Heart left ventricle (tissue), 16 donors: ENCODE measurements at places on chromosomes 5 and 9. TPM values are rescaled to one million over a fixed set of nuclear protein-coding genes. Genes with fewer than 3 reads are reported as not detected.
A peak's percentile ranks its signal among the peaks of the same experiment; 100 is the strongest.

- H3K36me3 ChIP-seq, result no peaks in the 10 kb centered on the region
- peak within 1 kb of the TSS; percentile 99 for H3K27ac ChIP-seq
- H3K27me3 ChIP-seq, result no peaks in the 10 kb centered on the region
- peak; percentile 89 for DNase-seq
These were observed at the start of gene SHB for GRCh38 chr9:38068701-38069628. SHB (minus strand) TSS chr9:38069227; CDS start chr9:38068645, 582 bp downstream.

DNA sequence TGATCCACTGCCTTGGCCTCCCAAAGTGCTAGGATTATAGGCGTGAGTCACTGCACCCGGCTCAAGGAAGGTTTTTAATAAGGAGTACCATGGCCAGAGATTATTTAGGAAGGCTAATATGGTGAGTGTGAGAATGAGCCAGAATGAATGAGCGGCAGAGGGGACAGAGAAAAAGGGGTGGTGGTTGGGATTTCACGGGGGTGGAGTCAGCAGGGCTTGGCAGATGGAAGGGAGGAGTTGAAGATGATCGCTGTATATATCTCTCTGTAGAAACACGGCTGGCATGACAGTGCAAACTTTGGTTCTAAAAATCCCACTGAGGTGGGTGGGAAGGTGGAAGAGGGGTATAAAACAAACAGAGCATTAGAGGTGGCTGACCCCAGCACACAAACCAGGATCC lies 176.7 kb upstream of the TBC1D2 start:
- H3K27ac ChIP-seq, result no peak overlapping the region
- H3K4me1 ChIP-seq, result no peaks in the 10 kb centered on the region
- H3K27me3 ChIP-seq, result no peaks in the 10 kb centered on the region
- no peaks in the 10 kb centered on the region for H3K36me3 ChIP-seq
- no peak overlapping the region for H3K4me3 ChIP-seq
- no peak for DNase-seq

GRCh38 chr5:157845914-157846598 lies 12.9 kb downstream of the CLINT1 start:
- no peaks in the 10 kb centered on the region for H3K4me1 ChIP-seq
- no peak overlapping the region for H3K4me3 ChIP-seq
- H3K27me3 ChIP-seq, result no peaks in the 10 kb centered on the region
- peaks cover 11% of the 10 kb centered on the region for H3K36me3 ChIP-seq
- DNase-seq, result no peak

The ZDHHC11B gene
- polyA plus RNA-seq, result 3.0 TPM

- H3K4me1 ChIP-seq, result no peaks in the 10 kb centered on the region
- H3K4me3 ChIP-seq, result no peak overlapping the region
- no peak overlapping the region for H3K27ac ChIP-seq
- no peaks in the 10 kb centered on the region for H3K27me3 ChIP-seq
These were observed 85.2 kb downstream of the RASGRF2 start for GRCh38 chr5:81045389-81045807.

The LMNB1 gene
- polyA plus RNA-seq, result 1.9 TPM

DNA sequence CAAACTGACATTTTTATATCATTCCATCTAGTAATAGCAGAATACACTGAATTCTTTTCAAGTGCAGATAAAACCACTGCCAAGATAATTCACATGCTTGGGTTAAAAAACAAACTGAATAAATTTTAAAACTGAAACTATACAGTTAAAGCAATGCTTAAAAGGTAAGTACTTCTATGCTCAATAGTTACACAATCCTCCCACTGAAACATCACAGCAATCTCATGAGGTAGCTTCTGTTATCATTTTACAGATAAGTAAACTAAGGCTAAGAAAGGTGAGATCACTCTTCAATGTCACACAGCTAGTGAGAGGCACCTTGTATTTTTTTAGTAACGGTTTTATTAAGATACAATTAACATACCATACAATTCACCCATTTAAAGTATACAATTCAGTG lies 13.4 kb upstream of the GOLGA1 start:
- no peak for DNase-seq
- no peaks in the 10 kb centered on the region for H3K27me3 ChIP-seq
- H3K4me3 ChIP-seq, result no peak overlapping the region

- no peak overlapping the region for H3K27ac ChIP-seq
- no peak overlapping the region for H3K4me3 ChIP-seq
- H3K4me1 ChIP-seq, result peaks cover 14% of the 10 kb centered on the region
- DNase-seq, result no peak
- H3K36me3 ChIP-seq, result no peaks in the 10 kb centered on the region
- H3K27me3 ChIP-seq, result peaks cover 100% of the 10 kb centered on the region
These were observed 3.5 kb downstream of the PAX5 start for GRCh38 chr9:37030611-37030939.

The SEPTIN8 gene
- 19.2 TPM for polyA plus RNA-seq

The LPAR1 gene
- 5.5 TPM for polyA plus RNA-seq

GRCh38 chr9:81848472-81848871 lies 79.8 kb upstream of the SPATA31D4 start:
- H3K36me3 ChIP-seq, result no peaks in the 10 kb centered on the region
- no peak overlapping the region for H3K27ac ChIP-seq
- peaks cover 4% of the 10 kb centered on the region for H3K27me3 ChIP-seq
- H3K4me1 ChIP-seq, result peaks cover 6% of the 10 kb centered on the region
- no peak for DNase-seq

The PTGS1 gene
- polyA plus RNA-seq, result 6.9 TPM

- no peaks in the 10 kb centered on the region for H3K36me3 ChIP-seq
- no peak overlapping the region for H3K27ac ChIP-seq
These were observed 147.4 kb downstream of the INSYN2B start for GRCh38 chr5:169832845-169833244.

GRCh38 chr9:107660976-107661375 lies 171.4 kb upstream of the KLF4 start:
- H3K36me3 ChIP-seq, result no peaks in the 10 kb centered on the region
- H3K27me3 ChIP-seq, result no peaks in the 10 kb centered on the region
- no peak for DNase-seq
- no peaks in the 10 kb centered on the region for H3K4me1 ChIP-seq

DNA sequence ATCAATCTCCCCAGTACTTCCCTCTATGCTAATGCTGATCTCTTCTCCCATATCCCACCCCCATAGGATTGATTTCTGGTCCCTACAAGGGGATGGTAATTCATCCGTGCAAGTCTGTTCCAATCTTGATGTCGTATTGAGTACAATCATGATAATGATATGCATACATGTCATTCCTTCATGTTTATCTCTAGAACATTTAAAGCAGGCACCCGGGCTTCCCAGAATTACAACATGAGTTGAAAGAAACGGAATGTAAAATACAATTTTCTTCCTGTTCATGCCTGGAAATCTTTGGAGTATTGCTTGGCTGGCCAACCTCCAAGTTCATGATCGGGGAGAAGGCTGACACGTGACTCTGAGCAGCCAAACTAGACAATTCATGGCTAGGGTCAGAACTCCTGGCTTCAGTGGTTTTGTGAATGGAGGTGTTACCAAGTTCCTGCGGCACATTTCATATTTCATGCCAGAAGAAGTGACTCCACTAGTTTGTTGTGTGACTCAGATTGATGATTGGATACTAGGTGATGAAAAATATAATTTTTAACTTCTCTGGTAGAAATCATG lies 66.6 kb downstream of the C9orf152 start:
- peak; percentile 52 for DNase-seq
- H3K27me3 ChIP-seq, result no peaks in the 10 kb centered on the region
- no peak overlapping the region for H3K4me3 ChIP-seq
- peaks cover 44% of the 10 kb centered on the region for H3K36me3 ChIP-seq

DNA sequence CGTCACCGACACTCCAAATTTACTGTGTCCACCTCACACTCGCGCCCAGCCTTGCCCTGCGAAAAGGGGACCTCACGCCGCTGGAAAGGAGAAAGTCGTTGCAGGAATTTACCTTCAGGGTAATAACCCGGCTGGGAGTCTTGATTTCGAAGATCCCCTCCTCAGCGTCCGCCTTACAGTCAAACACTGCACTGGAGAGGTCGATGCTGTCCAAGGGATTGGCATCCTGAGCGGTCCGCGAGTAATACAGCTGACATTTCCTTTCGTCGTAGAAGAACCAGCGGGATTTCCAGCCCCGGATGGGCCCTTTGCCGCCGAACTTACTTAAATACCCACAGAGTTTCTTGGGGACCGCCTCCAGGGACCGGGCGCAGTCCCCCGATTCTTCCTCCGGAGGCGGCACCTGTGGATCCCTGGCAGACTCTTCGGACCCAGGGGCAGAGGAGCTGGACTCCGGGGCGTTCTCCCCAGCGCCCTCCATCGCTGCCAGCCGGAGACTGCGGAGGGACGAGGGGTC lies 330 bp downstream of the TBC1D2 start:
- H3K36me3 ChIP-seq, result no peaks in the 10 kb centered on the region
- peaks cover 19% of the 10 kb centered on the region for H3K4me1 ChIP-seq
- peak overlapping the region; percentile 67 for H3K4me3 ChIP-seq
- DNase-seq, result no peak
- no peaks in the 10 kb centered on the region for H3K27me3 ChIP-seq

The GARIN3 gene
- not detected for polyA plus RNA-seq

GRCh38 chr9:88388886-88389605 lies 802 bp downstream of the SPIN1 start:
- DNase-seq, result no peak
- peaks cover 36% of the 10 kb centered on the region for H3K4me1 ChIP-seq
- peak overlapping the region; percentile 95 for H3K27ac ChIP-seq
- no peaks in the 10 kb centered on the region for H3K36me3 ChIP-seq
- H3K4me3 ChIP-seq, result peak overlapping the region; percentile 88

DNA sequence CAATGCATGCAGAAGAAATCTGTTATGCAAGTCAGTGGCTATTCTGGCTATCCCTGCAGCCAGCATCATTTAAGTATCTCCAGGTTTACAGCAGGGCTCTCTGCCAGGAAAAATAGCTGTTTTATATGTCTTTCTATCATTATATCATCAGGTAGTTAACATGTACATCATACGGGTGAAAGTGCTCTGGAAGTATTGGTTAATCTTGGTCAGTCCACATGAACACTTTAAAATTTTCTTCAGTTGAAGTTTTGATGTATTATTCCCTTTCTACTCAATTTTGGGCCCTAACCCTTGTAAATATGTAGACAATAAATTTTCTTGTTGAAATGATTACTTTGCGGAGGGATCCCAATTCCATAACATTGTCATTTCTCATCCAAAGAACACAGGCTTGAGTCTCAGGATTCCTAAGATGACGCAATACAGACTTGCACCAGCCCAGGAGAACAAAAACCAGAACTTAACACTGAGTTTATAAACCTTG lies 67.5 kb downstream of the SEMA6A start:
- H3K4me1 ChIP-seq, result peaks cover 28% of the 10 kb centered on the region
- H3K4me3 ChIP-seq, result no peak overlapping the region
- H3K27me3 ChIP-seq, result no peaks in the 10 kb centered on the region
- DNase-seq, result no peak
- no peaks in the 10 kb centered on the region for H3K36me3 ChIP-seq

The PCDH12 gene
- polyA plus RNA-seq, result 2.9 TPM

The PCDHGA7 gene
- polyA plus RNA-seq, result 5.1 TPM

The OR1K1 gene
- polyA plus RNA-seq, result not detected

DNA sequence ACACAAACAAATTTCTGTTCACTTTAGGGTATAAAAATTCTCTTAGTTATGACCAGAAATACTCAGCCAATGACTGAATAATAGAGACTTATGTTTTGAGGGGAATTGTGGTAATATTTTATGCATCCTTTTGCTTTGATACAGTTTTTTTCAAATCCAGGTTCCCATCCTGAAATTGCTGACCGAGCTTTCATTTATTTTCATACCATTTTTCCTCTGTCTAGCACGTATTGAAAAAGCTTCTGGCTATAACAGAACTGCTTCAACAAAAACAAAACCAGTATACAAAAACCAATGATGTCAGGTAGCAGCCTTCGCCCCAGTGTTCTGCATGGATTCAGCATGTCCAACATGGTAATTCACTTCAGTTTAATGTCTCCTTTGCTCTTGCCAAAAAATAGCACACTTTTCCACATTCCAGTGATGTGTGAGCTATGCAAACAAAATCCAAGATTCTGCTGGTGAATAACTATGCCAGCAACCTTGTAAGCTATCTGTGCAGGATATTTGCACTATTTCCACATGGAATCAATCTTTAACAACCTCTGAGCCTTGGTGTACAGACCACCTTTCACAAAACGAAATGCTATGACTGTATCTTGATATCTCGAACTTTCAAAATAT lies 22.0 kb downstream of the CCNH start:
- no peak overlapping the region for H3K27ac ChIP-seq
- H3K4me3 ChIP-seq, result no peak overlapping the region
- peaks cover 11% of the 10 kb centered on the region for H3K4me1 ChIP-seq
- DNase-seq, result no peak

DNA sequence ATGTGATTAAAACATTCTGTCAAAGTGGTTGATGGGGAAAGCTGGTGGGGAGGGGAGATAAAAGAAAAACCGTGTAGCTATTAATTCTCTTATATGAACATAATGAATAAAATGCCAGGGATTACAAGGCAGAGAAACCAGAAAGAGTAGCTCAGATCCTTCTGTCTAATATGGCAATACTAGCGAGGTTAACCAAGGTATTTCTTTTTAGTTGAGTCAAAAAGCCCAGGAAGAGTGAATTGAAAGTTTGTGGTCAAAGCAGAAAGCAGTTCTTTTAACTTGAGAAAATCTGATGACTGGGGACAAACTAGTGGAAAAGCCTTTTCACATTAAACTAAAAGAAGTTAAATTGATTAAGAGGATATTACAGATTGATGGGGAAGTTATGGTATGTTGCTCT lies 76.0 kb downstream of the ERBIN start:
- DNase-seq, result no peak
- H3K36me3 ChIP-seq, result peaks cover 4% of the 10 kb centered on the region
- H3K27ac ChIP-seq, result no peak overlapping the region
- H3K27me3 ChIP-seq, result no peaks in the 10 kb centered on the region
- no peaks in the 10 kb centered on the region for H3K4me1 ChIP-seq

DNA sequence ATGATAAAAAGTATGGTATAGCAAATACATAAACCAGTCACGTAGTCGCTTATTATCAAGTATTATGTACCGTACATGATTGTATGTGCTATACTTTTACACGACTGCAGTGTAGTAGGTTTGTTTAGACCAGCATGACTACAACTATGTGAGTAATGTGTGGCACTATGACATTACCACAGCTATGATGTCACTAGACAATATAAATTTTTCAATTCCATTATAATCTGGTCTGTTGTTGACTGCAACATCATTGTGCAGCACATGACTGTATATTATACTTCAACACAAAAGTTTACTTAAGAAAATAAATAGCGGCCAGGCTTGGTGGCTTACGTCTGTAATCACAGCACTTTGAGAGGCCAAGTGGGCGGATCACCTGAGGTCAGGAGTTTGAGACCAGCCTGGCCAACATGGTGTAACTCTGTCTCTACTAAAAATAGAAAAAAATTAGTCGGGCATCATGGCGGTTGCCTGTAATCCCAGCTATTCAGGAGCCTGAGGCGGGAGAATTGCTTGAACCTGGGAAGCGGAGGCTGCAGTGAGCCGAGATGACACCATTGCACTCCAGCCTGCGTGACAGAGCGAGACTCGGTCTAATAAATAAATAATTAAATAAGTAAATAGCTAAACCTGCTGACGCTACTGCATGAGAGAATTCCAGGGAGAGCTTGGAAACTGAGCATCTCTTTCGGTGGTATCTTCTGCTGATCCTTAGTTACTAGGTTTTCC lies 24.6 kb upstream of the JADE2 start:
- peaks cover 22% of the 10 kb centered on the region for H3K4me1 ChIP-seq
- H3K36me3 ChIP-seq, result no peaks in the 10 kb centered on the region
- H3K27me3 ChIP-seq, result no peaks in the 10 kb centered on the region
- no peak overlapping the region for H3K4me3 ChIP-seq

The FAM78A gene
- polyA plus RNA-seq, result 13.6 TPM

The PAEP gene
- not detected for polyA plus RNA-seq
